ENCODE measurements at places on chromosomes 2 and 18.

DNA sequence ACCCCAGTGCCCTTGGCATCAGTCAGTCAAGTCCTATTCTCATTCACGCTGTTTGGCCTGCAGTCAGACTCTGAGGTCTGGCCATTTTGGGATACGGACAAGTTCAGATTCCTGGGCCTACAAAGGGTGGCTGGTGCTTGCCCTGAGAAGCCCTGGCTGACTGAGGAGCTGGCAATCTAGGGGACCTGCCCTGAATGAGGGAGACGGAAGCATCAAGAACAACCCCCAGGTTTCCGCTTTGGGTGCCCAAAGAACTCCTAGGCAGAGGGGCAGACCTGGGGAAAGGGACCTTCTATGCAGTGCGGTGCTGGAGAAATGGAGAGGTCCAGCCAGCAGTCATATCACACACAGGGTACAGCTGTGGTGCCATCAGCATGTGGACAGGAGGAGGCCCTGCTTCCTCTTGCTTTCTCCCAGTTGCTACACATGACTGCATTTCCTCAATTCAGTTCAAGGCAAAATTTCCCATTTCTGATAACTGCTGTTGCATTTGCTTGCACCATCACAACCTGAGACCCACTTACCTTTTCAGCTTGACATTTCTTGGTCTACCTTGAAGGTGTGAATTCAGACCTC, 70.9 kb upstream of the LGALSL start:
- DNase-seq: no peak

DNA sequence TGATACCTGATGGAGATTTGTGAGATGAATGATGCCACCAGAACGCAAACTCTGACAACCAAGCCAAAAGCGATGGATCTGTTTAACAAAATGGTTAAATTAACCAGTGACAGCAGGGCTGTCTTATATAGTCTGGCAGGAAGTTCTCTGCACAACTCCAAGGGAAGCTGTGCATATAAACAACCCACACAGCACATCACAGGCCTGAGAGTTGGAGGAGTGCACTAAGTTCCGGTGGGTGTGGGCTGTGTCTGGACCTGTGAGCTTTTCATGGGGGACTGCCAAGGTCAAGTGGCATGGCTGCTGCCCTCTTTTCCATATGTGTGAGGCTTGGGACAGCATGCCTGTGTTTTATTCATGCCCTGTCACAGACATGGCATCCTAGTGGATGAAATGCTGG, 414.6 kb upstream of the TRIB2 start:
- no peak for DNase-seq

GRCh38 chr2:168316073-168316440, 68.7 kb upstream of the STK39 start:
- no peak for DNase-seq

GRCh38 chr18:30925795-30926194, 116.7 kb downstream of the DSC3 start:
- DNase-seq: no peak

GRCh38 chr2:74357627-74358026, 14.4 kb upstream of the SLC4A5 start:
- no peak for DNase-seq

DNA sequence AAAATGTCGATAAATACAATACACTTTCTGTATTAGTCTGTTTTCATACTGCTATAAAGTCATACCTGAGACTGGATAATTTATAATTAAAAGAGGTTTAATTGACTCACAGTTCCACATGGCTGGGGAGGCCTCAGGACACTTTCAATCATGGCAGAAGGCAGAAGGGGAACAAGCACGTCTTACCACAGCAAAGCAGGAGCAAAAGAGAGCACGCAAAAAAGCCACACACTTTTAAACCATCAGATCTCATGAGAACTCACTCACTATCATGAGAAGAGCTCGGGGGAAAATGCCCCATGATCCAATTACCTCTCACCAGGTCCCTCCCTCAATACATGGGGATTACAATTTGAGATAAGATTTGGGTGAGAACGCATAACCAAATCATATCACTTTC, 256.7 kb downstream of the ANAPC1 start:
- no peak for DNase-seq

GRCh38 chr18:8423051-8423557, 186.1 kb upstream of the RAB12 start:
- no peak for DNase-seq

- DNase-seq: no peak
These were observed 76.3 kb downstream of the CLHC1 start for GRCh38 chr2:55155764-55156281.

GRCh38 chr18:36629138-36629530, 199.7 kb downstream of the TPGS2 start:
- no peak for DNase-seq

Measured in stimulated activated CD8-positive, alpha-beta memory T cell treated with anti-CD3 and anti-CD28 coated beads, Interleukin-15, amount 100 ng/mL, for 48 hours (primary cell).